Activated gamma-delta T cell (primary cell): ENCODE measurements at places on chromosomes 12 and 14.

DNA sequence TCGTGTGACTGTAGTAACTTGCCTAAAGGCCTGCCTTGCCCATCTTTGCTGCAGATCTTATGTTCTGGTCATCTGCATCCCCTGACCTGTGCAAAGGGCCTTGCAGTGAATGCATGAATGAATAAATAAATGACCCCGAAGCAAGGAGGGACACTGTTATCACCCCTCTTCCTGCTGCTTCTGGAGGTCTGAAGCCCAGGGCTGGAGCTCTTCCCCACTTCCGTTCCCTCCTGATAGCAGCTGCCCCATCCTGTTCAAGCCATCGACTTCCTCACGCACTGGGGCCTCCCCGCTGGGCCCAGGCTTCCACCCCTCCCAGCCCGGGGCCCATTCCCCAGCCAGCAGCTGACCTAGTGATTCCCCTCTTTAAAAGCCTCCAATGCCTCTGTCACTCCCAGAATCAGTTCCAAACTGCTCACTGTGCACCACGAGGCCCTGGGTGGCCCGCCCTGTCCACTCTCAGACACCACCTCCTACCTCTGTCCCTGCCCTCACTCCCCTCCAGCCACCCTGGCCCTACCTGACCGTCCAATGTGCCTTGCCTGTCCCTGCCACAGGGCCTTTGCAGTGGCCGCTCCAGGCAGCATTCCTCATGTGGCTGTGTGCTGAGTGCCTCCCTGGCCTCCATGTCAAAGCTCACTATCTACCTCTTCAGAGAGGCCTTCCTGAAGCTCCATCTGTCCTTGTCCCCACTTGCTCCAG lies 78.6 kb downstream of the SCARB1 start:
- no peak for DNase-seq

- no peak for DNase-seq
Observed at GRCh38 chr12:39831587-39832315, 212.1 kb upstream of the ABCD2 start.

GRCh38 chr12:3974883-3975282 lies 101.7 kb upstream of the PARP11 start:
- DNase-seq = no peak

DNA sequence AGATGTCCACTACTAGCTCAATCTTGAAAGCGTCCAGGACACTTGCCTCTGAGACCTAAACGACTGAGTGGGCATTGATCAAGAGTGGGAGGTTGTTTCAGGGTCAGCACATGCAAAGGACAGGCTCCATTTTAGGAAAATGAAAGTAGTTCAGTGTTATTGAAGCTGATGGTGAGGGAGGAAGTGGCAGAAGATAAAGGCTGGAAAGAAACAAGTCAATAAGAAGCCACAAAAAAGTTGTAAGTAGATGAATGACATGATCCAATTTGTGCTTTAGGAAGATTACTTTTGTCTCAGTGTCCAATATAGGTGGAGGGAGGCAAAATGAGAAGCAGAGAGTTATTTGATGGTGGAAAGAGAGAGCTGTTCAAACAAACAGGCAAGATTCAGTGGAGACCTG lies 22.0 kb downstream of the GPR65 start:
- DNase-seq = no peak

DNA sequence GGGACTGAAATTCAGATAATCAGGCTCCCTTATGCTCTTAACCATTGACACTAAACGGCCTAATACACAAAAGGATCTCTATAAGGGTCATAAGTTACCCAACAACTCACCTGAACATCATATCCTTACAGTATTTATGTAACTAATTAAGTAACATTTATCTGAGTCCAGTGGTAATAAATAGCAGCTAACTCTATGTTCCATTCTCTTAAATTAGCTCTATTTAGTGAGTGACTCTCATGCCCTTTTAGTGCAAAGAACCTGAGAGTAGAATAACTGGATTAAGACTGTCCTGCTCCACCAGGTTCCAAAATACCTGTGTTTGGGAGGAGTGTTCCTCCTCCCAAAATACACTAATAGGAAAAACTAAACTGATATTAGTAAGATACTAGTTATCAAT lies 9.8 kb downstream of the SCAF11 start:
- DNase-seq = no peak

DNA sequence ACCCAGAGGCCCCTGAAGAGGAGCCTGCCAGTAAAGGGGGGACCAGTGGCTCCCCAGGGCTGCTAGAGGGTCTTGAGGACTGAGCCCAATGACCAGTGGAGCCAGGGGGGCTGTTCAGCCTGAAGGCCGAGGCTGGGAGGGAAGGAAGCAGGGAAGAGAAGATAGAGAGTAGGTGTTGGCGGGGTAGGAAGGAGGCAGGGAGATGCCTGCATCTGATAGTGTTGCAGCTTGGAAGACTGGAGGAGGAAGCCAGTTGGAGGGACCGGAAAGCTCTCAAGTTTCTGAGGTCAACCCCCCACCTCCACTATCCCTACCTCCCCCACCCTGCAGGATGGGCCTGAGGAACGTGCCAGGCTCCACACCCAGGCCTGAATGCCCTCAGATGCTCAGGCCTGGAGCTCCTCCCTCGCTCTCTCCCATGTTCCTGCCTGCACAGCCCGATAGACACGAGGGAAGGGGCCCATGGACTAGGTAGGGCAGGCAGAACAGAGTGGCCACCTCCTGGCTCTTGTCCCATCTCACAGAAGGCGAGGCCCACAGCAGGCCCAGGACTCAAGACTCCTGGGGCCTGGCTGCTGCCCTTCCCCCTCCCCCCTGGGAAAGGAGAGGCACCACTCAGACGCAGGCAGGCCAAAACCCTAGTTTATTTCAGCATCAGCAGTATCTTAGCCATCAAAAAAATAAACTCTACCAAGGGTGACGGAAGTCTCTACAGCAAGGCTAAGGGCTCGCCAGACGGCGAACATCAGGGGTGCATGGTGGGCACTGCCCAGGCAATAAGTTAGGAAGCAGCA lies 3.4 kb downstream of the CKB start:
- DNase-seq = no peak

DNA sequence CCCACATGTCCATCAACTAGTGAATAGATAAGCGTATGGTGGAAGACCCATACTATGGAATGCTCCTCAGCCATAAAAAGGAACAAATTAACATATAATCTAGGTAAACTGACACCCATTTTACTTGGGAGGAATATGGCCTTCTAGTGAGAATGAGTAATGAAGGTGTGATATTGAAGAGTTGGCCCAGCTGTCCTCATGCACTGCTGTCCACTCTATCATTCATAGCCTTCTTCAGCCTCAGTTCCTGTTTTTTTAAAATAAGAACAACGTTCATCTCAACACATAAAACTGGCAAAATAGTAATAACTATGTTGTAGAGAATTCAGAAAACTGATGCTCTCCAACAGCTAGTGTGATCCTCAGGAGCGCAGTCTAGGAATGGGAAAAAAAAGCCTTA lies 26.5 kb upstream of the OXA1L start:
- DNase-seq = no peak

DNA sequence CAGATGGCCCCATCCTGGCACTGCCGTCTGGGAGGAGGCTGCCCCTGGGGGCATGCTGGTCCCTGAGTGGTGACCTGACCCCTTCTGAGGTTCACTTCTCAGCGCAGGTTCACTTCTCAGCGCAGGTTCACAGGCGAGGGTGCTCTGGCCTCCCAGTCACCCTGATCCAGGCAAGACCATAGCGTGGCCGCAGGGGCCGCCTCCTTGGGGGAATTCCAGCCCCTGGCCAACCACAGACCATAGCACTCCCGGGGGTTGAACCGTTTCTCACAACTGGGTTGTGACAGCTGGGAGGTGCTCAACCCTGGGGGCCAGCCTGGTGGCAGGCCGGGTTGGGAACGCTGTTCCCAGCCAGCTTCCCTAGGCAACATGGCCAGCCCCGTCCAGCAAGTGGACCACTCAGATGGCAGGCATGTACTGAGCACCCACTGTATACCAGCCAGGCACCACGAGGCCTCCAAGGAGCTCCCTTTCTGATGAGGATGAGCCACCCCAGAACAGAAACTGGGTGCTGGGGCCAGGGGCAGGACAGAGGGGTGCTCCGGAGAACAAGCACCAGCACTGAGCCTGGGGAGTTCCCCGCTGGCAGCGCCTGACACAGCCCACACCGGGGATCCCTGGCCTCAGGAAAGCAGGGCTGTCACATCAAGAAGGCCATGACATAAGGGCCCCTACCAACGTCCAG lies 28.3 kb upstream of the ZFP36L1 start:
- DNase-seq = no peak

- no peak for DNase-seq
Observed at GRCh38 chr12:120249875-120250795, 15.4 kb downstream of the PXN start.

DNA sequence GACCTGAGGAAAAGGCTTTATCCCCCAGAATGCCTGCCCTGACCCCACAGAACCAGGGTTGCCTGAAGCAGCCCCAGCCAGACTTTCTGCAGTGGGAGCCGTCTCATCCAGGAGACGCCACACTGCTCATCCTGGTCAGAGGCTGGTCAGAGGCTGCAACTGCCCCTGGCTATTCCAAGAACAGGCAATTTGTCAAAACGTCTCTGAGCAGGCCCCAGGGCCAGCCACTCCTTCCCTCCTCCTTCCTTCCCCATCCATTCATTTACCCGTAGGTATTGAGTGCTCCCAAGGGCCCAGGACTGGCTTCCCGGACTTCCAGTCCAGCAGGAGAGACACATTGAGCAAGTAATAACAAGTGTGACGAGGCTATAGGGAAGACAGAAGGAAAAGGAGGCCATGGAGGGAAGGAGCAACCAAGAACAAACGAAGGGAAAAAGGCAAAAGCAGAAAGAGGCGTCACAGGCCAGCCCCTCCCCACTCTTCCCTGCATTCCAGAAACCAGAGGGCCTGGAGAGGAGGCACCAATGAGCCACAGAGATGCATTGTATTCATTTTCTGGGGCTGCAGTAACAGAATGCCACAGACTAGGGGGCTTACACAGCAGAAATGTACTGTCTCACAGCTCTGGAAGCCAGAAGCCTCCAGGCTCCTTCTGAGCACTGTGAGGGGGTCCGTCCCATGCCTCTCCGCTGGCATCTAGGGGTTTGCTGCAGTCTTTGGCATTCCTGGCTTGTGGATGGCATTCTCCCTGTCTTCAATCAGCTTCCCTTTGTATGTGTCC lies 21.0 kb upstream of the CD9 start:
- no peak for DNase-seq

DNA sequence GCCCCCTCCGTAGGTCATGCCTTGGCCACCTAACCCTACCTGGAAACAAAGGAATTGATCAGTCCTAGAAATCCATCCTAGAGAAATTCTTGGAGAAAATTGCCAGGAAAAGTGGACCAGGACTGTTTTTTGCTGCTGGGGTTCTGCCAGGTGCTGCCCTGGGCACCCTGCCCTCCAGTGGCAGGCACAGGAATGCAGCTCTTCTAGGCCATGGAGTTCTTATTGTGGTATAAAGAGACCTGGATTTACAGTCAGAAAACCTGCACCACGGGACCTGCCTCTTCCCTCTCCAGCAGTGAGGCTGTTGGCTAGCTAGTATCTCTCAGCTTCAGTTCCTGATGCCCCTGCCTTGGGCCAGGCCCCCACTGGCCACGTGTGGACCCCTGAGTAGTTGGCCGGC lies 59.7 kb downstream of the SLC24A4 start:
- DNase-seq = no peak
